A549 treated with dexamethasone at 1 μM for 4 hours (cell line): ENCODE measurements at places on chromosomes 12 and 14. TPM values are rescaled to one million over a fixed set of nuclear protein-coding genes. Genes with fewer than 3 reads are reported as not detected.

Gene SYCP3
- total RNA-seq, result 0.04 to 0.16 TPM (median 0.09 TPM) in 4 of 5 replicates, not detected in the other

Gene ETV6
- 3.2 to 4.4 TPM (median 4.1 TPM) in 5 replicates for total RNA-seq

Gene PIP4K2C
- total RNA-seq, result 40.6 to 46.9 TPM (median 42.6 TPM) in 5 replicates

Gene DPPA3
- 0.12 TPM in 1 of 5 replicates, not detected in the others for total RNA-seq

Gene TPH2
- total RNA-seq, result 0.06 TPM in 1 of 5 replicates, not detected in the others

Gene GRIN2B
- 2.7 to 5.3 TPM (median 4.6 TPM) in 5 replicates for total RNA-seq

Gene DDX55
- total RNA-seq, result 27.0 to 31.2 TPM (median 30.8 TPM) in 5 replicates

Gene PCBP2
- 586 to 707 TPM (median 684 TPM) in 5 replicates for total RNA-seq

Gene TMX1
- 36.0 to 49.7 TPM (median 42.6 TPM) in 5 replicates for total RNA-seq

Gene TCTN1
- 27.8 to 34.8 TPM (median 32.9 TPM) in 5 replicates for total RNA-seq

Gene ETFBKMT
- total RNA-seq, result 0.82 to 1.3 TPM (median 0.92 TPM) in 5 replicates

Gene CLEC9A
- total RNA-seq, result not detected in 5 replicates

Gene TDP1
- total RNA-seq, result 12.2 to 17.2 TPM (median 14.4 TPM) in 5 replicates

Gene PRICKLE1
- 0.61 to 0.88 TPM (median 0.76 TPM) in 5 replicates for total RNA-seq

Gene GLIPR1L2
- total RNA-seq, result 0.08 to 0.25 TPM (median 0.11 TPM) in 5 replicates

Gene DHRS2
- 5.5 to 8.7 TPM (median 6.3 TPM) in 5 replicates for total RNA-seq

Gene PROX2
- not detected in 5 replicates for total RNA-seq

Gene SLC39A5
- 0.09 TPM in 1 of 5 replicates, not detected in the others for total RNA-seq

Gene ANKRD33
- total RNA-seq, result 0.08 TPM in 1 of 5 replicates, not detected in the others

Gene KLRK1
- 0.13 TPM in 1 of 5 replicates, not detected in the others for total RNA-seq

Gene KRT73
- total RNA-seq, result not detected in 5 replicates

Gene TPCN1
- 13.2 to 21.3 TPM (median 19.8 TPM) in 5 replicates for total RNA-seq

Gene KRT6A
- total RNA-seq, result 11.5 to 16.2 TPM (median 14.0 TPM) in 5 replicates

Gene TXNRD1
- 644 to 802 TPM (median 713 TPM) in 5 replicates for total RNA-seq

Gene KLC1
- total RNA-seq, result 79.5 to 116 TPM (median 93.7 TPM) in 5 replicates

Gene CLEC4E
- 0.12 to 0.41 TPM (median 0.28 TPM) in 5 replicates for total RNA-seq

Gene CCDC177
- 0.04 to 0.07 TPM (median 0.05 TPM) in 4 of 5 replicates, not detected in the other for total RNA-seq

Gene ADCY4
- 0.08 TPM in 1 of 5 replicates, not detected in the others for total RNA-seq

Gene OR10AD1
- total RNA-seq, result not detected in 5 replicates

Gene NID2
- 29.2 to 42.4 TPM (median 31.9 TPM) in 5 replicates for total RNA-seq

Gene FBXO21
- 25.6 to 42.7 TPM (median 39.1 TPM) in 5 replicates for total RNA-seq

Gene JKAMP
- total RNA-seq, result 63.0 to 70.1 TPM (median 68.3 TPM) in 5 replicates

Gene PZP
- total RNA-seq, result not detected in 5 replicates

Gene ALDH1L2
- 3.1 to 4.7 TPM (median 4.2 TPM) in 5 replicates for total RNA-seq

Gene TRPV4
- 0.08 to 0.19 TPM (median 0.17 TPM) in 5 replicates for total RNA-seq

Gene PELI2
- 0.77 to 1.6 TPM (median 1.1 TPM) in 5 replicates for total RNA-seq
